Fibroblast of mammary gland (primary cell): ENCODE measurements at places on chromosomes 11 and 22.

GRCh38 chr22:17907748-17908051 lies 116.7 kb downstream of the MICAL3 start:
- no peak for DNase-seq

DNA sequence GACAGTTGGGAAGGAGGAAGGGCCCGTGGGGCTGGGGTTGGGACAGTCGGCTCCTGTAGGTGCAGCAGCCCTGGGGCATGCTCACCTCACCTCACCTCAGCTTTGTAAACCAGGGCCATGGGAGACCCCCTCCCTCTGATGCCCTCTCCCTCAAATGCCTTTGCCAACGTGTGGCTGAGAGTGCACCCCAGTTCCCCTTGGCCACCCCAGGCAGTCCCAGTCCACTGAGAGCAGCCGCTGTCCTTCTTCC lies 4.2 kb upstream of the NEAT1 start:
- DNase-seq: no peak

DNA sequence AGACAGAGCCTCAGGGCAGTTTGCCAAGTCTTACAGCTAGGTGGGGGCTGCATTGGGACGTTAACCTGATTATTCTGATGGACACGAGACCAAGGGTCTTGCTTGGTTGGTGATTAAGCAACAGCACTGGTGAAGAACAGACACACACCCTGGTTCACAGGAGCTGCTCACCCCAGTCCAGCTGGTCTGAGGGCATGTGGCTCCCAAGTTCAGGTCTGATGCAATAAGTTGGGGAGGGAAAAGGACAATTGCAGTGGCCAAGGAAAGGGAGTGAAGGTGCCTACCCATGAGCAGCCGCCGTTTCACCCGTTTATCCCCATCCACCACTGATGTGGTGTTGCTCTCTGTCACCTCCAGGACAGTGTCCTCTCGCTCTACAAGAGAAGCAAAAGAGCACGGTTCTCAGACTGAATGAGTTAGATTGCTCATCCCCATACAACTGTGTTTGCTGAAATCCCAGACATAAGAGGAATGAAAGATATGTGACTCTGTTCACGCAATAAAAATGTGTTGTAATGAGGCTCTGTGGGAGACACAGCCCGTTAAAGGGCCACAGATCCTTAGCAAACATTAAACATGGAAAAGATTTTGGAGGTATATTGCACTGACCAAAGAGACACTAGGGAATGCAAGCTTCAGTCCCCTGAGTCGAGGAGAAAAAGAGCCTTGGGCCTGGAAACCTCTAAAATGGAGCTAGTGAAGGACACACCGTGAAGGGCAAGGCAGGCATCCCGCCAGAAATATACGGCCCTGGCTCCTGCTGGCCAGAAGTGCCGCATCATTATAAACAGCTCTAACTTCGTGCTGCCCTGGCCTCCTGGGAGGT lies 25.6 kb downstream of the SCUBE2 start:
- DNase-seq: no peak

- DNase-seq: no peak
Observed at GRCh38 chr11:94758666-94759065, 9.5 kb upstream of the AMOTL1 start.

- DNase-seq: peak; percentile 41
Observed at GRCh38 chr11:46099963-46100316, 21.3 kb downstream of the PHF21A start.

DNA sequence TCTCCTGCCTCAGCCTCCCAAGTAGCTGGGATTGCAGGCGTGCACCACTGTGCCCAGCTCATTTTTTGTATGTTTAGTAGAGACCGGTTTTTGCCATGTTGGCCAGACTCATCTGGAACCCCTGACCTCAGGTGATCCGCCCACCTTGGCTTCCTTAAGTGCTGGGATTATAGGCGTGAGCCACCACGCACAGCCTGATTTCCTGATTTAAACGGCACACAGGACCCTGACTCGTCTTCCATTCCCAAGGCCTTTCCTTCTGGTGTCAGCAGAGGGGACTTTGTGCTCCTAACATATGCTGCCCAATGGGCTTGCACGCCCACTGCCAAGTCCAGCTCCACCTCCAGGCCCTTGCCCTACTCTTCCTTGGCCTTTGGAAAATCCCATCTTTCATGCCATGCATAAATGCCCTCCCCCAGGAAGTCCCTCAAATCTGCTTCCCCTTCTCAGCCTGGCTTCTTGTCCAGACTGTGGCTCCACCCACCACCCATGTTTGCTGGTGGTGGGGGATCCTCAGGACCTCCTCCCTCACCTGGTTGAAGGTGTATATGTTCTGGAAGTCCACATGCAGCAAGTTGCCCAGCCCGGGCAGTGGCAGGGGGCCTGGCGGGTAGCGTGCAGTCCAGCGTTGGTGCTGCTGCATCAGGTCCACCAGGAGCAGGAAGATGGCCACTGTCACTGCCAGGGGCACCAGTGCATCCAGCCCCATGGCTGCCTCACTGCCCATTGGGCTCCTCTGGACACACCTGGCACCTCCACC lies 23.9 kb upstream of the CYP2D6 start:
- DNase-seq: no peak

GRCh38 chr11:72238040-72238450 lies 5.9 kb downstream of the PHOX2A start:
- DNase-seq: peak; percentile 77

DNA sequence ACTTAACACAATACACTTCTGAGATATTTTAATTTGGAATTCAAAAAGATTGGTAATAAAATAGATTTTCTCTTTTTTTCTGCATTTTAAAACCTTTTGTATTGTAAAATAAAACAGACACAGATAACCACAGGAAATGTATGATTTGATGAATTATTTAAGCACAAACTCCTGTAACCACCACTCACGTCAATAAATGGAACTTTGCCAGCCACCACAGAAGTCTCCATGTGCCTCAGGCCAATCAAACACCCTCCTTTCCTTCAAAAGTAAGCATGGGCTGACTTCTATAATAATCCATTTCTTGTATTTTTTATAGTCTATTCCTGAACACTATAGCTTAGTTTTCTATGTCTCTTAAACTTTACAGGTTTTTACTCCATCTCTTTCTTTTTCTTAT lies 721.7 kb downstream of the DLG2 start:
- DNase-seq: peak; percentile 80

- DNase-seq: no peak
Observed at GRCh38 chr11:1017269-1018005, 19.1 kb downstream of the MUC6 start.
